GM12891 (cell line): ENCODE measurements at places on chromosomes 4 and X.

GRCh38 chr4:123606946-123607542 lies 210.4 kb downstream of the SPRY1 start:
- no peak for DNase-seq

DNA sequence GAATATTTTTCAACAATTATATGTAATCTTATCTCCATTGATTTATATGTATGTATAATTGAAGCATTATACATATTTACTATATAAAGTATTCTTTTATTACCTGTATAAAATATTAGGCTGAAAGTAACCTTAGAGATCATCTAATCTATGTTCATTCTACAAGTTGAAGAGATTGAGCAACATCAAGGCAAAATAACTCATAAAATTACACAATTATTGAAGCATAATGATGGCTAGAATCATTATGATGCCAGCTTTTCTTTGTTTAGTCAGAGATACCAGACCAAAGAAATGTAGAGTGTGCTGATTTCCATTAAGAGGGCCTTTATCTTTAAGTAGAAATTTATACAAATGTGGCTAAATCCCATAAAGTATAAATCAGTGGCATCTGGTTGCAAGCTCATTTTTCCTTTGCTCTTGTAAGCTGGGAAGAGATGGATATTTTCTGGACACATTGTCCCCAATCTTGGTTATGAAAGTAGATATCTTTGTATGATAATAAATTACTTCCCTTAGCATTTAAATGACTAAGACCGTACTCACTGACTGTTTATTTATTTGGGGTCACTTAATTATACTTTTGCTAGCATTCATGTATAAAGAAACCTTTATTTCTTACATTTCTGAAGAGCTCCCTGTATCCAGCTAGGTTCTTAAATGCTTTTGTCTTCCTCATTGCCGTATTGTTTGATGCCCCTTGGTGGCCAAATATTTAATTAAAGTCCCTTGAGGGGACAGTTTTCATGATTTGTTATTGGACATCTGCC lies 339.8 kb downstream of the PCDH7 start:
- DNase-seq: no peak

GRCh38 chrX:119757979-119758730 lies at the start of gene SOWAHD:
TSS of gene SOWAHD (plus strand) at chrX:119758588. CDS start at chrX:119758668, 80 bp downstream.
- no peak for DNase-seq

- no peak for DNase-seq
These were observed 536 bp downstream of the OTUD5 start for GRCh38 chrX:48956728-48957414.

DNA sequence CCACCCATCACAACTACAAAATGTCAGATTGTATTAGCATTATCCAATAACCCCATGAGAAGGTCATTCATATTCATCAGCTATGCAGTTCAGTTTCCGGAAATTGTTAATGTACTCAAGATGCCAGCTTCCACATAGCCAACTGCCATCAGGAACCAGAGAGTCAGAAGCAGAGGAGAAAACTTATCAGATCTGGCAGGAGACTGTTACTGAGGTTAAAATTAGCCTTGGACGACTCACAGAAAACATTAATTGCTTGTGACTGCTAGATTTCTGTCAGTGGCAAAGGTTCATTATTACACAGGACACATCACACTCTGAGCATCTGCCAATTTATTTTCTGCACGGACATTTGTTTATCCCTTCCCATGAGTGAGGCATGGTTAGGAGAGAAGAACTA lies 352.8 kb downstream of the DHRSX start:
- no peak for DNase-seq

DNA sequence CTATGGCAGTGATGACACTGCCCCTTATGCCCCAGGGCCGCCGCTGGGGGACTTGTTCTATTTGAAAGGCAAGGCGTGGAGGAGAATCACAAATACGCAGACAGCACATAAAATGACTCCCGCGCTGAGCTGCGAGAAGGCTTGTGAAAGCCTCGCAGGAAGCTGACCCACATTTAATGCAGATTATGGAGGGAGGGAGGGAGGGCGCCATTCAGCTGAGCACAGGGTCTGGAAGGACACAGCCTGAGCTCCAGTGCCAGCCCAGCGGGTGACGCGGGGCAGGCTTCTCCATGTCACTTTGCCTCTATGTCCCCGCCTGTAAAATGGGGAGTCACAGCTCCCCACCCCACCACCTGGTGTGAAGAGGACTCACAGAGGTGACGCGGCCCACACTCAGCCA lies 14.3 kb downstream of the ABLIM2 start:
- no peak for DNase-seq

GRCh38 chr4:54553001-54553400 lies 104.8 kb upstream of the KIT start:
- no peak for DNase-seq

- no peak for DNase-seq
These were observed 101.4 kb downstream of the TBC1D19 start for GRCh38 chr4:26685250-26685649.

DNA sequence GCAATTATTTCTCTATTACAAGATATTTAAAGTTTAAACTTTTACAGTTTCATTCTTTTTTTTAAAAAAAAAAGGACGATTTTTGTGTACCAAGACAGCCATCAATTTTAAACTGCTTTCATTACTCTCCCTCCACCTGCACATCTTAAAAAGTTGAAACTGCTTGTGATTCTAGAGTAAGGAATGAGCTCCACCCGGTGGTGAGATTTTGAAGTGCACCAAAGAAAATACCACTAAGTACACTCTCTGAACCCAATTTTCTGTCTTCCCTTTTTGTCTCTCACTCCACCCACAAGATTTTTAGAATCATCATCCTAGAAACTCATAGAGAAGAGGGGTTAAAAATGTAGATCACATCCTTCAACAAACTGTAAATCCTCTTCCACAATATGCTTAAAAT lies 91.3 kb upstream of the WDR44 start:
- DNase-seq: no peak

DNA sequence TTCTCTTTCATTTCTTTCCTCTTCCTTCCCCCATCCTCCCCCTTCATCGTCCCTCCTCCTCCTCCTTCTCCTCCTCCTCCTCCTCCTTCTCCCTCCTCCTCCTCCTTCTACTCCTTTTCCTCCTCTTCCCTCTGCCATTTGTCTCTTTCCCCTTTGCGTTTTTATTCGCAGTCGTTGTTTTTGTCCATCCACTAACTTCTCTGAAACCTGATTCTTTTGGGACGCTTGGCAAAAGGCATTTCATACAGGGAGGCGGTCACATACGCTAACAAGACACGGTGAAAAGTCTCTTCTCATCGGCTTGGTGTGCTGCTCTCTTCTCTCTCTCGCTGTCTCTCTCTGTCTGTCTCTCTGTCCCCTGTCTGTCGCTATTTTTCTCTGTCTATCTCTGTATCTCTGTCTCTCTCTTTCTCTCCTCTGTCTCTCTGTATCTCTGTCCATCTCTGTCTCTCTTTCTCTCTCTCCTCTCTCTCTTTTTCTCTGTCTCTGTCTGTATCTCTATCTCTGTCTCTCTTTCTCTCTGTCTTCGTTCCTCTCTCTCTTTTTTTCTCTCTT lies 5.4 kb upstream of the SHOX start:
- no peak for DNase-seq
